ENCODE measurements at places on chromosomes 5 and 9.
A peak's percentile ranks its signal among the peaks of the same experiment; 100 is the strongest.

DNA sequence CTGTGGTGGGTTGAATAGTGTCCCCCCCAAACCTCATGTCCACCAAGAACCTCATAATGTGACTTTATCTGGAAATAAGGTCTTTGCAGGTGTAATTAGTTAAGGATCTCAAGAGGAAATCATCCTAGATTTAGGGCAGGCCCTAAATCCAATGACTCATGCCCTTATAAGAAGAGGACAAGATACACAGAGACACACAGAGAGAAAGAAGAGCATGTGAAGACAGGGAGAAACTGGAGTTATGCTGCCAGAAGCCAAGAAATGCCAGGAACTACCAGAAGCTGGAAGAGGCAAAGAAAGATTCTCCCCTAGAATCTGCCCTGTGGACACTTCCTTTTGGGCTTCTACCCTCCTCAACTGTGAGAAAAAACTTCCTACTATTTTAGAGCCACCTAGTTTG, 8.8 kb downstream of the FAM13B start:
- no peak for DNase-seq

GRCh38 chr9:135622415-135623020, 16.8 kb downstream of the GLT6D1 start:
- no peak for DNase-seq

GRCh38 chr5:148394587-148395019, 10.8 kb downstream of the FBXO38 start:
- no peak for DNase-seq

DNA sequence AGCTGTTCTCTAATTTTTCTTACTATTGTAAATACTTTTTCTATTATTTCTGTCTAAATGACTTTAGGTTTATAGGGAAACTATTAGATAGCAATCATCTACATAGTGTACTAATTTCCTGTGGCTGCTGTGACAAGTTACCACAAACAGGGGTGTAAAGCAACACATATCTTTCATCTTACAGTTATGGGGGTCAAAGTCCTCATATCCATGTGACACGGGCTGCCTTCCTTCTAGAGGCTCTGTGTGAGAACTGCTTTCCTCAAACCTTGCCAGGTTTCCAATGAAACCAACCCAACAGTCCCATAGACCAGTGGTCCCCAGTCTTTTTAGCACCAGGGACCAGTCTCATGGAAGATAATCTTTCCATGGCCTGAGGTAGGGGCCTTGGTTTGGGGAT, 189.1 kb downstream of the ROR2 start:
- no peak for DNase-seq

GRCh38 chr5:167168971-167169370, 1122.5 kb upstream of the WWC1 start:
- no peak for DNase-seq

GRCh38 chr9:24801344-24801743, 255.6 kb upstream of the IZUMO3 start:
- DNase-seq = no peak

DNA sequence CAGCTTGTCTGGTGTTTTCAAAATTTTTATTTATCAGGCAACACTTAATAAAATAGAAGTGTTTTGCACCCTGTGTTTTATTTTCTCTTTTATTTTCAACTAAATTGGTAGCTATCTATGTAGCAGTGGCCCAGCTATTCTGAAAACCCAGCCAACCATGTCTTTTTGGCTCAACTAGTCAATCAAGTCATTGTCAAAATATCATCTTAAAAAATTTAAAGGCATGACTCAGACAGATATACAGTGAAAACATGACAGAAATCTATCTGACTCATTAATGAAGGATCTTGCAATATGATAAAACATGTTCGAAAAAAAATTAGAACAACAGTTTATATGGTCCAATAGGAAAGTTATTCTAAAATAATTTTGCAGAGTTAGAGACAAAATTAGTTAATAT, 75.1 kb downstream of the HSD17B4 start:
- no peak for DNase-seq

- DNase-seq = no peak
These were observed 52.8 kb downstream of the MLLT3 start for GRCh38 chr9:20569525-20569924.

- no peak for DNase-seq
These were observed 519 bp downstream of the ZER1 start for GRCh38 chr9:128771094-128771721.

DNA sequence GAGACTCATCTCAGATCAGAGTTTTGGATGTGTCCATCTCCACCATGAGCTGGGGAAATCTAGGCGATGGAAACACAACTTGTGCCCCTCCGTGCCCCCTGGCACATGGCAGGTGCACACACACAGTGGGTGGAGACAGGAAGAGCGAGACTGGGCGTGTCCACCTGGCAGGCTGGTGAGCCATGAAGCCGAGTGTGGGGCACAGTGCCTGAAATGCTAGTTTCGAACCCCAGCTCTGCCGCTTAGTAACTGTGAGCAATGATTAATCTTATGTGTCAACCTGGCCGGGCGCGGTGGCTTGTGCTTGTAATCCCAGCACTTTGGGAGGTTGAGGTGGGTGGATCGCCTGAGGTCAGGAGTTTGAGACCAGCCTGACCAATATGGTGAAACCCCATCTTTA, 80.8 kb upstream of the RNU6ATAC start:
- no peak for DNase-seq

- no peak for DNase-seq
These were observed 47.8 kb upstream of the IER5L start for GRCh38 chr9:129225815-129226214.

DNA sequence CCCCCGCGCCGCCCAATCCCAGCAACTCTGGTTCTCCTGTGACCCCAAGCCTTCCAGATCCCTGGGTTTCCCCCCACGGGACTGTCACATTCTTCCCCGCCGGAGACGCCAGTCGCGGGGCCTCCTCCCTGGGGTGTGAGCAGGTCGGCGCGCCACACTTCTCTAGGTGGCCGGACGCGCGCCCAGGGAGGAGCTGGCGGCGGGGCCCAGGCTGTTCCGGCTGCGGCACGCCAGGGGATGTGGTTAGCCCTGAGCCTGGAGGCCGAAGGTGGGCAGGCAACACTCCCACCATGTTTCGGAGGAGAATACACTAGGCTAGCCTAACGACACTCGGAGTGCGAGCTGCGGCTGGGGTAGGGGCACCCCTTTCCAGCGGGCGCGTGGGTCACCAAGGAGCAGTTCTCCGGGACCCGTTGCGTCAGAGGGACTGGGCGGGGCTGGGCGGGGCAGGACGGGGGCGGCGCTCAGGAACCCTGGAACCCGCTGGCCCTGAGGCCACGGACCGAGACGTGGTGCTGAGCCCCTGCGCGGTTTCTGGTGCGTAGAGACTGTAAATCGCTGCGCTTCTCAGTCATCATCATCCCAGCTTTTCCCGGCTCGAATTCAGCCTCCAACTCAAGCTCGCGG, at the start of gene SLC27A6:
Gene SLC27A6 (plus strand): TSS at position 478 of the 627 bp plus-strand sequence. CDS start 650 bp downstream, outside the sequence.
- no peak for DNase-seq

DNA sequence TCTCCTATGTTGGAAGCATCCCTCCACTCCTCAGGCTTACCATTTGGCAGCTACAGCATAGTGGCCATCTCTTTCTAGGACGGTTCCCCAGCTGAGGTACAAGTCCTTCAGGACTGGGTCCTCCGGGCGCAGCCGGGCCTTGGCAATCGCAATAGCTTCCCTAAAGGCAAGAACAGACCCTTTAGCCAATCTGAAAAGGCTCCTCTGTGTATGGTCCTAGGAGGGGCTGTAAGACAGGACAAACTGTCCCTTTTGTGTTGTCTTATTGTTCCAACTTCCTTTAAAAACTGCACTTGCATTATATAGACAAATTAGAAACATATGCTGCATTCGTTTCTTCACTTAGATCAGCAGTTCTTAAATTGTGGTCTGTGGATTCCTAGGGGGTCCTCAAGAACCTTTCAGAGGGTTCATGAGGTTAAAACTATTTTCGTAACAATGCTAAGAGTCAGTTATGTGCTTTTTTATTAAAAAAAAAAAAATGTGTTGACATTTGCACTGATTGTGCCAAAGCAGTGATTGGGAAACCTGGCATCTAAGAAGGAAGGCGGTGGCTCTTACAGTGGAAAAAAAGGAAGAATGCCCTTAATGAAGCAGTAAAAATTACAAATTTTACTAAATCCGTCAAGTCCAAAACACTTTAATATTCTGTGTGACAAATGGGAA, 38.7 kb downstream of the GEMIN5 start:
- no peak for DNase-seq

- DNase-seq = no peak
These were observed 11.2 kb downstream of the IRF1 start for GRCh38 chr5:132479111-132479951.

DNA sequence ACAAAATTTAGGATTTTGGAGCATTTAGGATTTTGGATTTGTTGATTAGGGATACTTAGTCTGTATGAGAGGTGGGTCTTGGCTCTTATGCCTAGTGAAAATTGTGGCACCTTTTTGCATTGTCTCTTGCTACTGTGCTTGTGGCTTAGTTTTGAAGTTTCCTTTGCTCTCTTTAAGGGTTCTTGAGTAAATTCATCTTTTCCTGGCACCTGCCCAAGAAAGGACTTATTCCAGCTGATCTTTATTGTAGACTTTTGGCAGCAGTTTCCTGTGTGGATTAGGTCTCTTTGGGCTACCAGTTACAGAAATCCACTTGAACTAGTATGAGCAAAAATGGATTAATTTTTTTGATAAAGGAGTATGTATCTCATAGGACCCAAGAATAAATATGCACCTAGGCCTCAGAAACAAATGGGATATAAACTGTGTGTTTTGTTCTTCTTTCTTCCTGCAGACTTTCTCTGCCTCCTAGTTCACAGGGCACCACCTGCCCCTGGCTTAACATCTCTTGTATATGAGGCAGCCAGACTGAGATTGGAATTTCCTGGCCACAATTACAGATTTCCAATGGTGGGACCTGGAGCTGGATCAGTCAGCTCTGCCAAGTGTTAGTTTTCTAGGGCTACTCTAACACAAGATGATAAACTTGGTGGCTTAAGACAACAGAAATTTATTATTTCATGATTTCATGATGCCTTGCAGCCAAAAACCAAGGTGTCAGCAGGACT, 44.6 kb downstream of the FOCAD start:
- no peak for DNase-seq

DNA sequence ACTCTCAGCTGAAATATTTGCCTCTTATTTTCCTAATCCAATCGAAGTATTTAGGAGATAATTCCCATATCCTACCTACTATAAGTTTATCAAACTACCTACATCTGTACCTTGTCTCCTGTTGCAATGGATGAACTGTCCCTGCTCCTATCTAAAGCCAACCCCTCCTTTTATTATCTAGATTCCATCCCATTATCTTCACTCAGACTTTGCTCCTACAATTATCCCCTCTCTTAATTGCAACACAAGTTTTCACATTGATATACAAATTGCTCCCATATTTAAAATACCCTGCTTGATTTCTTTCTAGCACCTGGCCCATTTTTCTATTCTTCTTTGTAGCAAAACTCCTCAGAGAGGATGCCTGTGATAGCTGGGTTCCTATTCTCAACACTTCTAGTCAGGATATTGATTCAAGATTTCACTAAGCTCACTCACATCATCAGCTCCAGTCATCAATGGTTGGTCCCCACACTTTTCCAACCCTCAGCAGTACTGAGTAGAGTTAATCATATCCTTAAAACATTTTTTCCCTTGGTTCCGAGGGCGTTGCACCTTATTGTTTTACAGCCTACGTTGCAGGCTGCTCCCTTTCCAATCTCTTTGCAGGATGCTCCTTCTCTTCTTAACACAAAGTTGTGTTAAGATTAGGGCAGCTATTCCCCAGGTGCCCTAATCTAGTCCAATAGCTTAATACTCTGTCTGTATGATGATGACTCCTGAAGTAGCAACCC, 177.8 kb upstream of the PTGER4 start:
- no peak for DNase-seq

- DNase-seq = no peak
These were observed 14.3 kb downstream of the IL5 start for GRCh38 chr5:132528866-132529634.

DNA sequence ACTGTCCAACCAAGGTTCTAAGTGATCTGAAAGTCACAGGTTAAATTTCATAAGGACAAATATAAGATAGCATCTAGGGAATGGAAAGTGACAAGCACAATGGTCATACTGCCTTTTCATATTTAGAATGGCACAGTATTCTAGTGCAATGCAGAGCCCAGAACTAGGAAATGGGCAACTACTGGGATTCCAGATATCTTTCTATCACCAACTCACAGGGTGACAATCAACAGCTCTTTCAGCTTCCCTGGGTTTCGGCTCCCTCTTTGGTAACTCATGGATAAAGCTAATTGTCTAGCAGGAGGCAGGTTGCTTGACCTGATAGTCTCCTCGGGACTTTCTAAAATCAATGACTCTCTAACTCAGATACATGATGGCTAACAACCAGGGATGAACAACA, 60.4 kb downstream of the NR3C1 start:
- no peak for DNase-seq

DNA sequence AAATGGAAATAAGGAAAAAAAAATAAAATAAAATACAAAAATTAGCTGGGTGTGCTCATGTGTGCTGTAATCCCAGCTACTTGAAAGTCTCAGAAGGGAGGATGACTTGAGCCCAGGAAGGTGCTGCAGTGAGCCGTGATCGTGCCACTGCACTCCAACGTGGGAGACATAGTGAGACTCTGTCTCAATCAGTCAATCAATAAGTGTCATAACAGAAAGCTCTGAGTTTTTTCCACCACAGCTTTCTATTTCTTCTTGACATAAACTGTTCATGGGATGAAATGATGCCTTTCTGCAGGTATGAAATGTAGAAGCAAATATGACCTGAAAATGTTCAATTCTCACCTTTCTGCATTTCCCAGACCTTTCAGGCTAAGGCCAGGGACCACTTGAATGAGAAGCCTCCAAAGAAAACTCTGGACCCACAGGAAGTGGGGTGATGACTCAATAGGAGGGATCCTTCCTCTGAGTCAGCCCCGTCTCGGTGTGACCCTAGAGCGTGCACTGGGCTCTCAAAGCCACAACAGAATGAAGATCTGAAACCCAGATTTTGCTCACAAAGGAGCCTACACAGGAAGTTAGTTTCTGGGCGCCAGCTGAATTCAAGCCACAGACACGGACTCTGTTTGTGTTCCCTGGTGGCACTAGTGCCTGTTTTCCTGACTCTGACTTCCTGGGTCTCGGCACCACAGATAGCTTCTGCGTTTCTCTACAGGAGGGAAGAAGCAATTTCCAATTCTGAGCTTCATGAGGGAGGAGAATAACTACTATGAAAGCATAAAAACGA, 62.0 kb downstream of the ANKH start:
- DNase-seq = peak; percentile 56

GRCh38 chr9:91071184-91071990, 269.8 kb downstream of the SYK start:
- peak; percentile 43 for DNase-seq

DNA sequence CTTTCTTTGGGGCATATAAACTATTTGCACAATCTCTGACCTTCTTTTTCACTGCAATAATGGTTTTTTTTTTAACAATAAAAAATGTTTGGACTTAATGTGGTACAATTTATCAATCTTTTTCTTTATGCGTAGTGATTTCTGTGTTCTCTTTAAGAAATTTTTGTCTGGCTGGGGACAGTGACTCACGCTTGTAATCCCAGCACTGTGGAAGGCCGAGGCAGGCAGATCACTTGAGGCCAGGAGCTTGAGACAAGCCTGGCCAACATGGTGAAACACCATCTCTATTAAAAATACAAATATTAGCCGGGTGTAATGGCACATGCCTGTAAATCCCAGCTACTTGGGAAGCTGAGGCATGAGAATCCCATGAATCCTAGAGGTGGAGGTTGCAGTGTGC, 72.3 kb downstream of the STK32A start:
- DNase-seq = no peak

- DNase-seq = no peak
These were observed 176.6 kb downstream of the DMRTA1 start for GRCh38 chr9:22623236-22623635.

Data from activated CD4-positive, alpha-beta T cell treated with anti-CD3 and anti-CD28 coated beads for 24 hours (primary cell).